ENCODE measurements at places on chromosomes 1 and 21.
A peak's percentile ranks its signal among the peaks of the same experiment; 100 is the strongest.

DNA sequence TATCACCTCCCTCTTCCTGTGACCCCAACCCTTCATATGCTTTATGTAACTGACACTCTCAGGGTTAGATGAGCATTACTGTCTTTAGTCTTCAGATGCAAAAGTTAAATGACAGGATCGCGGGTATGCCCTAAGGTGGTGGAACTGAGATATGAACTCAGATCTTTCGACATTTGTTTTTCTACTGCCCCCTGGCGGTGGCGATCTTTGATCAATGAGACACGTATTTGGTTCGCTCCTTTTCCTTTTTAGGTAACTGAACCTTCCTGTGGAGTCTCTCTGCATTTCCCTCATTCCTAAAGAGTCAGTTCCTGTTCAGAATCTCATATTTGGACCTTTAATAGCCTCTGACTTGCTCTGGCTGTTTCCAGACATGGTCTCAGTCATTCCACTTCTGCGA lies 47.8 kb upstream of the ZP4 start:
- no peak for DNase-seq

GRCh38 chr1:231581859-231582258 lies 44.7 kb upstream of the DISC1 start:
- DNase-seq, result no peak

DNA sequence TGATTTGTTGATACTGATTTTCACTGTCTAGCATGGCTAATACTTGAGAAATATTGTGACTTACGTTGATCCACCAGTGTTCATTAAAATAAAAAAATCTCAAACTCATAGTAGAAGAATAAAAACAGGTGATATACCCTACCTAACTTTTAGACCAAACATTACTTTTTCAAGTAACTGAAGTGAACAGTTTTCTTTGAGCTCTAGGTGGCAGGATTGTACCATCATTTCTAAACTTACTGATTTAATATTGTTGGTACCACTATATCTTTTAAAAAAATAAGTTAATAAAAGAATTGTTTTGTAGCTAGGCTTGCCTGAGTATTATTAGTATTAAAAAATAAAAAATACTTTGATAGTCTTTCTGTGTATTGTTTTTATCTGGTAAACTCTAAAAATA lies 21.5 kb downstream of the CDC73 start:
- DNase-seq, result no peak

DNA sequence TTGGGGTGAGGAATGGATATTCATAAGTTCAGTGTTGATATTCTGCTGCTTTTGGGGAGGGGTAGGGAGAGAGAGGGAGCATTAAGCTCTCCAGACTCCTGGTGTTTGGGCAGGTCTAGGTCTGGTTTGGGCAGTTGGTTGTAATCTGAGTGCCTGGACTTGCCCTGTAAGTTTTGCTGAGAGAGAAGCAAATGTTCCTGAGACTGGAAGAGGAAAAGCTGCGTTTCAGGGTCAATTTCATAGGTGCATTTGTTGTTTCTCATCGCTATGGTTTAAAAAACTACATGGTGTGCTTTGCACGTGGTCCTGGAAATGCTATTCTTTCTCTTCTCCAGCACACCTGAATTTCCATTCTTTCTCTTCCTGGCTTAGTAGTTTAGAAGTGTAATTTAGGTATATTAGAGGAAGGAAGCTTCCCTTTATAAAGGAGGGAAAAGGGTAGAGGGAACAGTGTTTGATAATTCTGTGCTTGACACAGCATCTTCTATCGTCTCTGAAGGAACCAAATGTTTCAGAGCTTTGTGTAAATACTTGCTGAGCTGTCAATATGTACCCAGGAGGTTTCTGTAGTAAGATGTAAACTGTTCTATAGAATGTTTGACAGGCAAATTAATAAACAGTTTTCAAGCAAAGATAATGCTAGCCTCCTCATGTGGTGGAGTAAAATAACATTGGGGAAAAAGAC lies 6.3 kb downstream of the ARID1A start:
- no peak for DNase-seq

DNA sequence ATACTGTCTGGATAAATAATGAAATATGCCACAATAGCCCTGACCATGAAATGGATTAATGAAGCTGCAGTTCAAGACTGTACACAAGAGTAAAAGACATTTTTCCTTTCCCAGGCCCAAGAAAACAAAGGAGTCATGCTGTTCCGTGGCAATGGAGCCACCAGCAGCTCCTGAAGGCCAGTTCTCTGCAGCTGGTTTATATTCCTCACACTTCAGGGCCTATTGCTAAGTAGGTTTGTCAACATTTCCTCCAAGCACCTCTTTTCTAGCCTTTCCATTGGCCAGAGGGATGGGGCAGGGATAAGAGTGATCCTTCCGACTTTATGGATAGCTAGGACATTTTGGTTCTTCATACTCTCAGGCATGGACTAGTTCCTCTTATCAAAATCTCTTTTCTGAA lies 24.2 kb upstream of the RGL1 start:
- DNase-seq, result no peak

- DNase-seq, result peak; percentile 63
These were observed 8.1 kb upstream of the C1orf216 start for GRCh38 chr1:35726450-35727433.

GRCh38 chr1:96362623-96363022 lies 359.0 kb upstream of the PTBP2 start:
- peak; percentile 99 for DNase-seq

DNA sequence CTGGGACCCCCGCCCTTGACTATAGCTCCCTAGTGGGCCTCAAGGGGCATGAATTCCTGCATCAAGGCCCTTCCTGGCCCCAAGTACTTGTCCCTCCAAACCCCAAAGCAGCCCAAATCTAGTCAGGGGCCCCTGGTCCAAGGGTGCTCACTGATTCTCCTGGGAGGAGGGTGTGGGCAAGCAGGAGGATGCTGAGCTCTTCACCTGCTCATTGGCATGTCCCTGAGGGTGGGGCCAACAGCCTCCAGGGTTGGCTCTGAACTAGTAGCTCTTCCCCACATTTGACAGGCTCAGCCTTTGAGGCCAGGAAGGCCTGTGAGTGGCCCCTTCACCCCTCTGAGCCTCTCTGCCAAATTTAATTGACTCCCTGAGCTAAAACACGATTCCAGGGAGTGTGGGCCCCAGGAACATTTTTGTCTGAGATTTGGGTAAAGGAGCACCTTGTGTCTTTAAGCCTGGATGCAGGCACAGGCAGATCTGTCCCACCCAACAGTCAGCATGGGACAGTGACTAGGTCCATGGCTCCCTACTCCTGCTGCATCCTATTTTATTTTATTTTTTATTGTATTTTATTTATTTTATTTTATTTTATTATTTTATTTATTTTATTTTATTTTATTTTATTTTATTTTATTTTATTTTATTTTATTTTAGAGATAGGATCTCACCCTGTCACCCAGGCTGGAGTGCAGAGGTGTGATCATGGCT lies 11.0 kb upstream of the WNT9A start:
- DNase-seq, result no peak

- peak; percentile 98 for DNase-seq
These were observed 106.7 kb upstream of the COL6A1 start for GRCh38 chr21:45874716-45875415.

- DNase-seq, result no peak
These were observed 1577.0 kb downstream of the NCAM2 start for GRCh38 chr21:22575165-22575584.

- no peak for DNase-seq
These were observed 87.4 kb downstream of the DMRTB1 start for GRCh38 chr1:53546409-53547155.

DNA sequence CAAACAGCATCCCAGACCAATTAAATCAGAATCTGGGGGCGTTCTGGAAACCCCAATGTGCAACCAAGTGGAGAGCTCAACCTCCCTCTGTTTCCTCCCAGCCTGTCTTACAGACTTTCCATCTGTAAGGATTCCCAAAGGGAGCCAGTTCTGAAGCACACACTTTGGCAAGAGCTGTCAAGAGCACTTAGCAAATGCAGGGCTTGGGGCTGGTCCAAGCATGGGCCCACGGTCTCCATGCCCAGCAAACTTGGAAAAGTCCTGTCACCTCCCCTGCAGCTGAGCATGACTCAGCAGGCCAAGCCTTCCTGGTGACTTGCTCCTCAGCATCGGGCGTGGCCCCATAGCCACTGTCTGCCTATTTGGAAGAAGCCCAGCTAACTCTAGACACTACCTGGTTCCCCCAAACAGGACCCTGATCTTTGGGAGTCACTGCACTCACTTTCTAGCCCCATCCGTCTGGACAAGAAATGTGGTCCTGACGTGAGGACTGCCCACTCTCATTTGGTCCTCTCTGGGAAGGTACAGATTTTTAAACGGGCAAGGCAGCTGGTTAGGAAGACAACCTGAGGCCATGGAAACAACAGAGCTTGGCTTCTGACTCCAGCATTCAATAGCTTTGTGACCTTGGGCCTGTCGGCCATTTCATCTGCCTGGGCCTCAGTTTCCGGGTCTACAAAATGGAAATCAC lies 16.9 kb downstream of the SLC2A1 start:
- DNase-seq, result peak; percentile 95

GRCh38 chr1:54274448-54274847 lies 74.5 kb downstream of the MRPL37 start:
- no peak for DNase-seq

GRCh38 chr1:50735443-50735842 lies 224.6 kb downstream of the FAF1 start:
- DNase-seq, result peak; percentile 28

DNA sequence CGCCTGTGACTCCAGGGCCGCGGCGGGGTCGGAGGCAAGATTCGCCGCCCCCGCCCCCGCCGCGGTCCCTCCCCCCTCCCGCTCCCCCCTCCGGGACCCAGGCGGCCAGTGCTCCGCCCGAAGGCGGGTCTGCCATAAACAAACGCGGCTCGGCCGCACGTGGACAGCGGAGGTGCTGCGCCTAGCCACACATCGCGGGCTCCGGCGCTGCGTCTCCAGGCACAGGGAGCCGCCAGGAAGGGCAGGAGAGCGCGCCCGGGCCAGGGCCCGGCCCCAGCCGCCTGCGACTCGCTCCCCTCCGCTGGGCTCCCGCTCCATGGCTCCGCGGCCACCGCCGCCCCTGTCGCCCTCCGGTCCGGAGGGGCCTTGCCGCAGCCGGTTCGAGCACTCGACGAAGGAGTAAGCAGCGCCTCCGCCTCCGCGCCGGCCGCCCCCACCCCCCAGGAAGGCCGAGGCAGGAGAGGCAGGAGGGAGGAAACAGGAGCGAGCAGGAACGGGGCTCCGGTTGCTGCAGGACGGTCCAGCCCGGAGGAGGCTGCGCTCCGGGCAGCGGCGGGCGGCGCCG lies at the start of gene SIM2:
Gene SIM2 (plus strand): TSS at position 135 of the 565 bp plus-strand sequence. CDS start 632 bp downstream, outside the sequence.
- peak; percentile 54 for DNase-seq

DNA sequence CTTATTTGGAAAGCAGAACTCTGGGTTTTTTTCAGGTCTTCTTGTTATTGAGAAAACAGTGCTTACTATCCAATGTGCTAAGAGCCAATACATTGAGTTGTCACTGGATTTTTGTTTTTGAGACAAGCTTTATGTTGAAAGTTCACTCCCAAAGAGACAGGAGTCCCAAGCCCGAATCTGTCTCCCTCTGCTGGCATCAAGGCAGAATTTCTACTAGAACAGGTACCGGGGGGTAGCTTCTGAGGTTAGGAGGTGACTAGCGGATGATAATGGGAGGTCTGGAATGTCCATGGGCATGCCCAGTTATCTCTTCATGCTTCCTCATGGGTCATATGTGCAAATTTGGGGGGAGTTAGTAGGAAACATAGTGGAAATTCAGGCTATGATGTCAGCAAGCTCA lies 25.1 kb downstream of the ZNF124 start:
- DNase-seq, result no peak

DNA sequence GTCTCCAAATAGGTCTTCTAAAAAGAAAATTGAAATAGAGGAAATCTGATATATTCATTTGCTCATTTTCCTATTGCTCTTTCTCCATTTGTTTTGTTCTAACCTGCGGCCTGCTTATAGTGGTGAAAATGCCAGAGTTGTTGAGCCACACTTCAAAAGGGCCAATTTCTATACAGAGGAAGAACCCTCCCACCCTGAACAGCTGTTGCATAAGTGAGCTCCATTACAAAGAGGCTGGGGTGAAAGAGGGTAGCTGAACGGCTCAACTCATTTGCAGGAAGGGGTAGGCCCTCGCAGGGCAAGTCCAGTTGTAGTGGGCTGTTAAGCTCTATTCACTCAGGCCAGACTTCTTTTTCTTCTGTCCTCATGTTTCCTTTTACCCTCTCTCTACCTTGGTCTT lies 8.8 kb downstream of the ADCY10 start:
- no peak for DNase-seq

DNA sequence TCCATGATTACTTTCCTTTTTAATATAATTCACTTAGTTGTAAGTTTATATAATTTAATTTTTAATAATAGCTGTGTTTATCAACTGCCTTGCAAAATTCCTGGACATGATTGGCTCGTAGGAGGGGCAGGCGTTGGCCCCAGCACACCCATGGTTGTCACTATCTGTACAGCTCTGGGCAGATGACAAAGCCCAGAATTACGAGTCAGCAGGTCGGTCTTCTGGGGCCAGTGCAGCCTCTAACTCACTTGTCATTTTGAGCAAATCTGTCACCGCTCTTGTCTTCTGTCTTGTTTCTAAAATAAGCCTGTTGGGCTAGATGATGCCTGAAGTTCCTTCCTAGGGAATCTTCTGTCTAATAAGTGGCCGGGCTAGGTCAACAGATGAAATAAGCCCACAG lies 21.4 kb upstream of the LRRC38 start:
- no peak for DNase-seq

- DNase-seq, result peak; percentile 21
These were observed 10.2 kb downstream of the ECE1 start for GRCh38 chr1:21280011-21280471.

- no peak for DNase-seq
These were observed at the start of gene FNDC10 for GRCh38 chr1:1599935-1600860. FNDC10 (minus strand) TSS chr1:1600135; CDS start chr1:1600015, 120 bp downstream.

- no peak for DNase-seq
These were observed 578.4 kb upstream of the NCAM2 start for GRCh38 chr21:20419772-20420171.

DNA sequence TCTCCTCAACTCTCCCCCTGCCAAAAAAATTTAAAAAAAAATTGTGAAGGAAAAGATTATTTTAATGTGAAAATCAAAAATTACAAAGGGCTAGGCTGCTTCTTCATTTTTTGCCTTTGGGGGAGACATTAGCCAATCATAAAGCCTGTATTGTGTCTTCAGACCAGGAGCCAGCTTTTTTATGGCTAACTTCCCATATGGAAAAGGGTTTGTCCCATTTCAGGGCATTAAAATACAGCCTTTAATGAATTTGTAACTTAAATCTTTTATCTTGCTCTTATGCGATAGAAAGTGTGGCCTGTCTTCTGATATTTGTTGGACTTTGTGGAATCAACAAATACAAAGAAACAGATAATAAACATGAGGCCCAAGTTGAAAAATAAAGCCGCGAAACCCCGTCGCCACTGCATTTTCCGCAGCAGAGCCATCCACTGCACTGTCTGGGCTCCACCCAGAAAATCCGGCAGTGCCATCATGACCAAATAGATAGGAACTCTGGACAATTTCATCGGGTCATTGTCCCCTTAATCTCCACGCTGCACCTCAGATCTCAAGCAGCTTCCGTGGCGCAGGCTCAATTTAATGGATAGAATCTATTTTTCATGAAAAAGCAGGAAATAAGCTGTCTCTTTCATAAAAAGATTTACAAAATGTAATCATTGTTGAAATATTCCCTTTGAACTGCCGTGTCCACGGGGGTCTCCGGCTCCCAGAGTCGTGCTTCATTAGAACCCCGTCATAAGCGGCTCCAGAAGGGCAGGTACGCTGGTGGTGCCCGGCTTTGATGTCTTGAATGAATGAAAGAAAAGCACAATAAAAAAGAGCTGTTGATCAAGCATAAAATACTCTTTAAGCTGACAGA lies 277.6 kb downstream of the TM2D1 start:
- no peak for DNase-seq

GRCh38 chr1:104745875-104746274 lies 996.2 kb downstream of the AMY1C start:
- no peak for DNase-seq

Measured in EL (cell line).